Mesendoderm (in vitro differentiated cells): ENCODE measurements at places on chromosomes 5 and 9.

DNA sequence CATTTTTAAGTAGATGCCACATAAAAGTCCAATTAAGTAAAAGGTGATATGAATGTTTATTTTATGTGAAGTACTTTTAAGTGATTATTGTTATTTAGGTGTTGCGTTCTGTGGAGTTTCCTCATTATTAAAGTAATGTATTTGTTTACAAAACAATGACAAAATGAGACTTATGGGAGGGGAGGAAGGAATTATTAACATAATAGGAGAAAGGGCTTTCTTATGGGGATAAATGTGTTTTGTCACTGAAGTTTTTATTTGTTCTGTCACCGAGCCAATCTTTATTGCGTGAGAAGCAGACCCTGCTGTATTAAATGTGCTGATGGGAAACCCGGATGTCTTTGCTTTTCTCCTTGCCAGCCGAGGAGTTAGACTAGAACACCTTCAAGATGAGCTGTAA lies 44.5 kb downstream of the TRIO start:
- H3K27me3 ChIP-seq, result no peaks in the 10 kb centered on the region
- H3K4me3 ChIP-seq, result no peak overlapping the region
- H3K4me1 ChIP-seq, result peaks cover 9% of the 10 kb centered on the region
- DNase-seq, result no peak
- H3K27ac ChIP-seq, result no peak overlapping the region

GRCh38 chr9:27165670-27166069 lies 56.6 kb downstream of the TEK start:
- H3K4me3 ChIP-seq, result no peak overlapping the region
- no peak overlapping the region for H3K27ac ChIP-seq
- H3K4me1 ChIP-seq, result no peaks in the 10 kb centered on the region
- no peaks in the 10 kb centered on the region for H3K27me3 ChIP-seq

- no peak overlapping the region for H3K4me3 ChIP-seq
- DNase-seq, result no peak
- H3K27me3 ChIP-seq, result no peaks in the 10 kb centered on the region
- H3K36me3 ChIP-seq, result no peaks in the 10 kb centered on the region
- no peaks in the 10 kb centered on the region for H3K4me1 ChIP-seq
- H3K27ac ChIP-seq, result no peak overlapping the region
Observed at GRCh38 chr9:18921366-18922075, 111.5 kb downstream of the SAXO1 start.

- H3K27ac ChIP-seq, result no peak overlapping the region
- no peaks in the 10 kb centered on the region for H3K4me1 ChIP-seq
- H3K36me3 ChIP-seq, result no peaks in the 10 kb centered on the region
- no peaks in the 10 kb centered on the region for H3K27me3 ChIP-seq
- no peak overlapping the region for H3K4me3 ChIP-seq
Observed at GRCh38 chr5:136819526-136820302, 454.4 kb upstream of the TRPC7 start.

GRCh38 chr9:69645488-69645887 lies 26.7 kb downstream of the APBA1 start:
- DNase-seq, result peak; percentile 3
- no peak overlapping the region for H3K27ac ChIP-seq

DNA sequence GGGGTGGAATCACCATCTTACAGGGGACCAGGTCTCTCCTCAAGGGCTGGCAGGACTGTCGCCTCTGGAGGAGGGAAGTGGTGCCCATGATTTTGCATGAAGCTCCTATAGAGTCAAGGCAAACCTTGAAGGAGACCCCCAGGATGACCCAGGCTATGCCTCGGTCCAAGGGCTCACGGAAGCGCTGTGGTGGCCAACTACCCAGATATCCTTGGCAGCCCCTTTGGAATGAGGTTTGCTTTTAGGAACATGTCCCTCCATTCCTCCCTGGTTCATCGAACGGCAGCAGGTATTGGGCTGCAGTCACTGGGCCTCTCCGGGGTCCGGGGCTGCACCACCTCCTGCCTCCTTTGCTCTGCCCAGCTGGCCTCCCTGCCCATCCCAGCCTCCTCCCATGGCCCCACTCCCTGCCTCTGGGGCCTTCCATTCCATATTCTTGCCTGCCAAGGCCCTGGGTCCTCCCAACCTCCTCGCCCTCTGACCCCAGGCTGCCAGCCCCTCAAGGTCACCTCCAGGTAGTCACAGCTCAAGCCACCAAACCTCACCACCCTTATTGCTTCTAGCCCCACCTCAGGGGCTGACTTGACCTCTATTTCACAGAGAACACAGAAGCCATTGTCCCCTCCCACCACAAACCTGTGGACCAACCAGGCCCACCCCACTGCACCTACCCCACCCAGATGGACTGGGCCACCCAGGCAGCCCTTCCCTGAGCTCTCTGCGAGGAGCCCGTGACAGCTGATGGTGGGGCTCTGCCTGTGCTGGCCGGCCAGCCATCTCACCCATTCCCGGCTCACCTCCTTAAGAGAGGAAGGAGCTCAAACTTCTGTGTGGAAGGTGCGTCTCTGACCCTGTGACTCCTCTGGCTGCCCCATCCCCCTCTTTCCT lies 3.6 kb upstream of the IL3 start:
- H3K27me3 ChIP-seq, result no peaks in the 10 kb centered on the region
- no peak for DNase-seq
- H3K27ac ChIP-seq, result no peak overlapping the region
- no peak overlapping the region for H3K4me3 ChIP-seq
- no peaks in the 10 kb centered on the region for H3K36me3 ChIP-seq

GRCh38 chr9:107472581-107473340 lies 16.8 kb downstream of the KLF4 start:
- no peaks in the 10 kb centered on the region for H3K27me3 ChIP-seq
- H3K4me3 ChIP-seq, result no peak overlapping the region
- H3K4me1 ChIP-seq, result no peaks in the 10 kb centered on the region
- no peak overlapping the region for H3K27ac ChIP-seq
- no peak for DNase-seq

- no peak overlapping the region for H3K4me3 ChIP-seq
- H3K27ac ChIP-seq, result no peak overlapping the region
- H3K36me3 ChIP-seq, result no peaks in the 10 kb centered on the region
- DNase-seq, result no peak
- no peaks in the 10 kb centered on the region for H3K27me3 ChIP-seq
Observed at GRCh38 chr5:91706785-91707520, 323.8 kb upstream of the ARRDC3 start.

GRCh38 chr9:81885602-81886001 lies 42.6 kb upstream of the SPATA31D4 start:
- no peak for DNase-seq
- no peaks in the 10 kb centered on the region for H3K36me3 ChIP-seq
- no peaks in the 10 kb centered on the region for H3K27me3 ChIP-seq
- no peak overlapping the region for H3K4me3 ChIP-seq

GRCh38 chr9:19231126-19231903 lies 822 bp downstream of the DENND4C start:
- H3K27me3 ChIP-seq, result no peaks in the 10 kb centered on the region
- H3K27ac ChIP-seq, result peak overlapping the region; percentile 88
- peak overlapping the region; percentile 82 for H3K4me3 ChIP-seq
- no peaks in the 10 kb centered on the region for H3K36me3 ChIP-seq

DNA sequence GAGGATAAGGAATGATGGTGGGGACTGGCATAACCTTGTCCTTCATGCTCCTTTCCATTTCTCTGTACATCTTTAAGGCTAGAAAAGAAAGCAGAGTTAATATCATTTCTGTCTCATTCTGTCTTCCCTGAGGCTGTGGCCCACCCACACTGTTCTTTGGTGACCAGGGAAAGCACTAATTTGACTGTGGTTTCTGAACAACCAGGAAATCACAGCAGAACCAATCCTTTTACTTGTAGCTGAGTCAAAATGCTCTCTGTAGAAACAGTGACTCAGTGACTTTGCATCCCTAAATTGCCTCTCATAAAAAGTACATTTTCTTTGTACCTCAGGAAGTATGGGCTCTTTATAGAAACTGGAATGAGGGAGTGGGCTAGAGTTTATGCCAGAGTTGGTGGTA lies 28.1 kb downstream of the IL33 start:
- H3K36me3 ChIP-seq, result no peaks in the 10 kb centered on the region
- no peaks in the 10 kb centered on the region for H3K27me3 ChIP-seq

GRCh38 chr9:83359039-83359438 lies 179.2 kb downstream of the FRMD3 start:
- no peaks in the 10 kb centered on the region for H3K27me3 ChIP-seq
- H3K4me1 ChIP-seq, result no peaks in the 10 kb centered on the region
- H3K27ac ChIP-seq, result no peak overlapping the region
- no peak for DNase-seq
- no peaks in the 10 kb centered on the region for H3K36me3 ChIP-seq

GRCh38 chr5:37685816-37686215 lies 154.0 kb downstream of the GDNF start:
- no peak overlapping the region for H3K4me3 ChIP-seq
- H3K27ac ChIP-seq, result no peak overlapping the region
- no peaks in the 10 kb centered on the region for H3K4me1 ChIP-seq
- H3K27me3 ChIP-seq, result no peaks in the 10 kb centered on the region

DNA sequence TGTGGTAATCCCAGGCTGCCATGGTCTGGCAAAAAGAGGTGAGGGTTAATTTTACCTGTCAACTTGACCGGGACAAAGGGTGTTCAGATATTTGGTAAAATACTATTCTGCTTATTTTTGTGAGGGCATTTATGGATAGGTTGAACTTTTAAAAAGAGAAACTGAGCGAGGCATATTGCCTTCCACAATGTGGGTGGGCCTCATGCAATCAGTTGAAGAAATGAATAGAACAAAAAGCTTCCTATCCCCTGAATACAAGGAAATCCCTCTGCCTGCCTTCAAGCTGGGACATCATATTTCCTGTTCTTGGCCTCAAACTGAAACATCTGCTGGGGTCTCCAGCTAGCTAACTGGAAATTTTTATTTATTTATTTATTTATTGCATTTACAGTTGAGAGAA lies 734.7 kb downstream of the IRX1 start:
- H3K27ac ChIP-seq, result no peak overlapping the region
- H3K27me3 ChIP-seq, result no peaks in the 10 kb centered on the region
- no peak for DNase-seq
- no peaks in the 10 kb centered on the region for H3K4me1 ChIP-seq
- no peaks in the 10 kb centered on the region for H3K36me3 ChIP-seq

GRCh38 chr9:9299134-9299533 lies 1313.7 kb downstream of the PTPRD start:
- H3K27ac ChIP-seq, result no peak overlapping the region
- no peaks in the 10 kb centered on the region for H3K27me3 ChIP-seq
- H3K4me1 ChIP-seq, result no peaks in the 10 kb centered on the region
- H3K4me3 ChIP-seq, result no peak overlapping the region
- H3K36me3 ChIP-seq, result no peaks in the 10 kb centered on the region

DNA sequence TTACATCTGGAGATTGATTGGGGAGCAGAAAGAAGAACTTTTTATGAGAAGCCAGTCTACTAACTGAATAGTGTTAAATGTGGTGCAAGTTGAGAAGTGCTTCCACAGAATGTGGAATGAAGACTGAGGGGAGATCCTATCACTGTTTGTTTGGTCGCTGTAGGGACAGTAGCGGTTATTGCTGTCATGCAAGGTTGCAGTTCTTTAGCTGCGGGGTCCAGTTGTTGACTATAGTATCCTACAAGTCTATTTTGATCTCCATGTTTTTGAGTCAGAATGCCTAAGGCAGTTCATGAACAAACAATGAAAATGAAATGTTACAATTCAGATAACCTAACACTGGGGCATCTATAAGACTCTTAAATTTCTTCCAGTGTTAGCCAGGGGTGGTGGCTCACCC lies 45.3 kb upstream of the PDZD2 start:
- H3K36me3 ChIP-seq, result no peaks in the 10 kb centered on the region
- no peak for DNase-seq
- no peaks in the 10 kb centered on the region for H3K27me3 ChIP-seq
- no peak overlapping the region for H3K4me3 ChIP-seq

GRCh38 chr5:170154297-170154696 lies 48.6 kb downstream of the FOXI1 start:
- H3K27me3 ChIP-seq, result no peaks in the 10 kb centered on the region
- H3K4me3 ChIP-seq, result no peak overlapping the region
- no peak overlapping the region for H3K27ac ChIP-seq
- DNase-seq, result no peak

DNA sequence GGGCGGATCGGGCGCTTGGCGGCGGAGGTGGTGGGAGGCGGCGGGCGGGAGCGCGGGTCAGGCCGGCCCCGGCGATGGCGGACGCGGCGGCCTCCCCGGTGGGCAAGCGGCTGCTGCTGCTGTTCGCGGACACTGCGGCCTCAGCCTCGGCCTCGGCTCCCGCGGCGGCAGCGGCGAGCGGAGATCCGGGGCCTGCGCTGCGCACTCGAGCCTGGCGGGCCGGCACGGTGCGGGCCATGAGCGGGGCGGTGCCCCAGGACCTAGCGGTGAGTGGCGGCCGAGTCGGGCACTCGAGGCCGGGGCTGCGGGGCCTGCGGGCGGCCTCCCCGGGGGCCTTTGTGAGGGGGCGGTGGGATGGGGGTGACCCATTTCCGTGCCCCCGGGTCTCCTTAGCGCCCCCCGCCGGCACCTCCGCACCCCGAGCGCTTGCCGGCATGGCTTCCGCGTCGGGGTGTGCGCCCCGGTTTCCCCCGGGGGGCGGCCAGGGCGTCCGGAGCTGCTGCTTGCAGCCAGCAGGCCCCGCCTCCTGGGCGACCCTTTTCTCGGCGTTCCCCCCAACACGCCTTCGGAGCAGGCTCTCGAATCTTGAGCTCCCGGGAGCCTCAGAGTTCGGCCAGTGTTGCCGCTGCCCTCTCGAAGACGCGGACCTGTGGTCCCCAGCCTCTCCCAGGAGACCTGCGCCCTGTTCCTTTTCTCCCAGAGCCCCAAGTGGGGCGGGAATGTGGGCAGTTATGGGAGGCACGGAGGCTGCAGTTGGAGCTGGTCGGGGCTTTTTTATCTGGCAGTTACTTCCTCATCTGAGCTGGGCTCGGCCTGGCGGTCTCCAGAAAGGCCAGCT lies 456 bp downstream of the KDM3B start:
- H3K27me3 ChIP-seq, result no peaks in the 10 kb centered on the region
- peak overlapping the region; percentile 95 for H3K27ac ChIP-seq
- peaks cover 8% of the 10 kb centered on the region for H3K4me1 ChIP-seq
- peaks cover 5% of the 10 kb centered on the region for H3K36me3 ChIP-seq
- peak; percentile 82 for DNase-seq

DNA sequence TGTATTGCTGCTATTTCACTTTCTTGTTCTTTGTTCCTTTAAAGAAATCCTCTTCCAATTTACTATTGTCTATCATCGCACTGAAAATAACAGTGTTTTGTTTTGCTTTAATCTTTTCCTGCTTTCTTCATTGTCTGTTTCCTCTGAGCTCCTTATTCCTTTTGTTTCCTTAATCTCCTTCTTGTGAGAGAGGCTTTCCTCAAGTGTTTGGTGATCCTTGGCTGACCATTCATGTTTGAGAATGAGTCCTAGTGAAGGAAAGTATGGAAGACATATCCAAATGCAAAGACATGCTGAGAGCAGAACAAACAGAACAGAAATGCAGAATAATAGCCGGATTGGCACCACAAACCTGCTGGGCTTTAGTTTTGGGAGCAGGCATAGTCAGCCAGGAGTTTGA lies 42.0 kb upstream of the ENTREP1 start:
- H3K4me1 ChIP-seq, result no peaks in the 10 kb centered on the region
- no peaks in the 10 kb centered on the region for H3K36me3 ChIP-seq
- no peak overlapping the region for H3K27ac ChIP-seq
- DNase-seq, result peak; percentile 61
- H3K27me3 ChIP-seq, result no peaks in the 10 kb centered on the region
- H3K4me3 ChIP-seq, result no peak overlapping the region
